ENCODE measurements at places on chromosomes 13 and 19.

DNA sequence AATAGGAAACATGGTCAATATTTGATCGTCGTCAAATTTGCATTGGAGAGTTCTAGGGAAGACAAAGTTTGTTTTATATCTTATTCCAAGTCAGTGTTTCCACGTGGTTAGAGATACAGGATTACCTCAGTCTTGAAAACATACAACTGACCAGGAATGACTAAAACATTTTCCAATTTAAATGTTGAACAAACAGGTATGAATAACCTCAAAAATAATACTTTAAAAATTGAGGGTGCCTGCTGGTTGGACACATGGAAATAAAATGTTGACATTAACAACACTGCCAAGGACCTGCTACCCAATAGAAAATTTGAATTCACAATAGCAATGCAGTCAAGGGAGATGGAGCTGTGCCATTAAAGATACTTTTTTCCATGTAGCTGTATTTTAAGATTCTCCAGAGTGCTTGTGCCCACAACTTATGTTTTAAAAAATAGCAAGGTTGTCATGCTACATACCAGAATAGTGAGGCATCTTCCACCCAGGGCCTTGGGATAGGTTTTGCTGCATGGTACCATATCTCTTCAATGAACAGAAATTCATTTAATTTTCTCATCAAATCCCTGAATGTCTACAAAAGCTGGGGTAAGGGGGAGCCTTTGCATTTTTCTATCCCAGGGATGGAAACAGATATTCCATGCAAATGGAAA lies 260.8 kb downstream of the EFNB2 start:
- no peak for DNase-seq

DNA sequence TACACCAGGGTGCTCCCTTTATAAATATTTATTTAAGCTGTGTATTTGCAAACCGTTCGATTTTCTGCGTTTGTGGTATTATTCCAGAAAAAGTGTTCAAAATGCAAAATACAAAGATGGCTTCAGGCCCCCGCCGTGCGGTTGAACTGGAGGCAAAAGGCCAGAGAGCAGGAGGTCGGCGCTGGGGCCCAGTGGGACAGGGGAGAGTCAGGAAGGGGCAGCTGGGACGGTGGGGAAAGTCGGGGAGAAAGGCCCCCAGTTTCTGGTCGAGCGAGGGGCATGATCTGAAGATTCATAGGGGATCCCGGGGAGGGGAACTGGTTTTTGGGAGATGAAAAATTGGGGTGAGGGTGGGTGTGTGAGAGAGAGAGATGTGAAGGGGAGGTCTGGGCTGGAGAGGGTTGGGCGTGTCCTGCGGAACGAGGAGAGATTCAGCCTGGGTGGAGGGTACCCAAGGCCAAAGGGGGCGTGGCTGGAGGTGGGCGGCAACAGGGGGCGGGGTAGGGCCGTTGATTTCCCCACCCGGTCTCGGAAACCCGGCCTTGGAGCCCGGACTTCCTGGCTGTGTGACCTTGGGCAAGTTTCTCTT lies 678 bp downstream of the ISOC2 start:
- DNase-seq: peak; percentile 50

GRCh38 chr13:32838945-32839344 lies 177.3 kb upstream of the KL start:
- peak; percentile 91 for DNase-seq

DNA sequence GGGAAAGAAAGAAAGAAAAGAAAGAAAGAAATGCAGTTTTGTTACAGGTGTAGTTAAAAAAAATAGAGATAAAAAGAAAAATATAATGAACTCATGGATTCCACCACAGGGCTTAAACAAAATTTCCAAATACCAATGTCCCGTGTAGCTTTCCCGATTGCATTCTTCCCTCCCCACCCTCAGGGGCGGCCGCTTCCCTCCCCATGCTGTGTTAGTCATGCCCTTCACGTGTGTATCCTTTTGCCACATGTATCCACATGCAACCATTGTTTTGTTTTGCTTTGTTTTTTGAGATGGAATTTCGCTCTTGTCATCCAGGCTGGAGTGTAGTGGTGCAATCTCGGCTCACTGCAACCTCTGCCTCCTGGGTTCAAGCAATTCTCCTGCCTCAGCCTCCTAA lies 3.6 kb upstream of the KMT5C start:
- no peak for DNase-seq

DNA sequence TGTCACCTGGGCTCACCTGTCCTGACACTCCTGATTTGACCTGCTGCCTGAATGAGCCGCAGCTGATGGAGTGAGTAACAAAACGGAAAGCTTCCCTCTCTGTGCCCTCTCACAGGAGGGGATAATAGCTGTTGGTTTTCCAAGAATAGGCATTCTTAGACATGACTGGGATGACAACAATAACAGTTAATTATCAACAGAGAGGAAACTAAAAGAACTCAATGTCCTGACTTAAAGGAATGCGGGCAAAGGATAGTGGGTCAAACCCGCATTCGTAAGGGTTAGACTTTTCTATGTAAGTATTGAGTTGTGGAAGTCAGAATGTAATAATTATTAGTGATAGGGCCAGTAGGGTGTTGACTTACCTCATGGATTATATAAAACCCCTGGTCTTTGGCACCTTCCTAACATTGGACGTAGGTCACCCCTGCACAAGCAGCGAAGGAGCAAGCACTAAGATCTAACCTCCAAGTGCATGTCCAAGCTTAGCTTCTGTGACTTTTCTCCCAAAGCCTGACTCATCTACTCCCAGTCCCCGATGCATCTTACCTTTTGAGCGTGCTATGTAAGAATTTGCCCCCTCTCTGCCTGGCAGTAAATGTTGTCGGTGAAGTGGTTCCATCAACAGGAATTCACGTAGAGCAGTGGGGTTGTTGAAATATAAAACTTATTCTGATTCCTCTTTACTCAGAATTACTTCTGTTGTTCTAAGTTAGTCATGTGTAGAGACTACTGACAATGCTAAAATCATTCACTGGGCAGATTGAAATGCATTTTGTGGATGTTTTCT lies 442.3 kb downstream of the FGF9 start:
- DNase-seq: no peak

DNA sequence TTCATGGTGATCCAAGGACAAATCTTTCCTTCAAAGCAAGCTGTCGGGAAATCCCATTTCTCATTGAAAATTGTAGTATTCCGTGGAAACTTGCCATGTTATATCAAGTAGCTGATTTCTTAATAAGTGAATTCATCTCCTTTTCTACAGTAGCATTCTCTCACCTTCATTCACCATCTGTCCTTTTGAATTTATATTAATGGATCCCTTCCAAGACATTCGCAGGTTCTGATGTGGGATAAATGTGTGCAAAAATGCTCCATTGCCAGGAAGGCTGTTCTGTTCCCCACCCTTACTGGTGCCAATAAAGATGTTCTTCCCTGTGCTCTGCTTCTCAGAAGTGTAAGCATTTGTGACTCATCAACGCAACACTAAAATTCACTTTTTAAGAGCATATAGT lies 36.2 kb downstream of the AMER2 start:
- no peak for DNase-seq

DNA sequence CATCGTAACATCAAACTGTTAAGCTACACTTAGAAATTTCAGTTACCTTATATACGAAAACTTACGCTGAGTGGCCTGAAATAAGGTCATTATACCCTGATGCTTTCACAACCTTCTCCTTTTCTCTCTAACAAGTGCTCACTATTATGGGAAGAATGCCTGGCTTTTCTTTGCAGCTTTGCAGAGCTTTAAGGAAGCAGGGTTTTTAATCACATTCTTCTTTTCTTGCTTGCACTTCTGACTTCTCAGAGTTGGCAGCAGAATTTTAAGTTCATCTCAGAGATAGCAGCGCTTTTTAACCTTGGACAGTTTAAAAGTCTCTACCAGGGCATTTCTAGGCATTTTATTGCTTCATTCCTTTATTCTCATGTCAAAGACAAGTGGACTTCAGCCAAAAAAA lies 285.1 kb downstream of the SPRY2 start:
- DNase-seq: no peak

GRCh38 chr19:39878398-39878797 lies 32.2 kb upstream of the FBL start:
- no peak for DNase-seq

- no peak for DNase-seq
Observed at GRCh38 chr19:39074205-39074692, 9.9 kb upstream of the ACP7 start.
